ENCODE measurements at places on chromosomes 5 and 9. TPM values are rescaled to one million over a fixed set of nuclear protein-coding genes. Genes with fewer than 3 reads are reported as not detected.

DNA sequence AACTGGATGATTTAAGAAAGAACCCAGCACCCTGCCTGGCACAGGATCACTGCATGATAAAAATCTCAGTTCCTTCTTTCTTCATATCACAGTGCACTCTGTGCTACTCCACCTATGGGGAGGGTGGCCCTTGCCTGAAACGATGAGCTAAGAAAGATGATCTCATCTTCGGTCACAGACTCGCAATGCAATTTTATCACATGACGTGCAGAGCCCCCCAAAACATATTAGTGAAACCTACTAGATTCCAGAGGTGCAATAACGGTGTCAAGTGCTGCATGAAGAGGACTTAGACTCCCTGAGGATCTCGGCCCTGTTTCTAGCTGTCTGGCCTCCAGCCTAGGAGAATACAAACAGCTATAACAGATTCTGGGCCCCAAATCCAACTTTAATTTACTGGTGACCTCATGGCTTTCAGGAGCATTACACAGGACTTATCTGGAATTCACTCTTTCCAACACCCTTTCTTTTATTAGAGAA is 104.0 kb downstream of the EBF1 start:
- no peaks in the 10 kb centered on the region for H3K36me3 ChIP-seq
- no peak overlapping the region for H3K4me3 ChIP-seq
- no peak overlapping the region for H3K27ac ChIP-seq
- no peaks in the 10 kb centered on the region for H3K27me3 ChIP-seq
- no peak for DNase-seq

The EIF4E1B gene
- not detected for total RNA-seq

The PCDHA5 gene
- total RNA-seq, result not detected

GRCh38 chr9:37989701-37990100 is 79.3 kb downstream of the SHB start:
- no peak for DNase-seq
- H3K27ac ChIP-seq, result no peak overlapping the region
- H3K4me3 ChIP-seq, result no peak overlapping the region
- H3K4me1 ChIP-seq, result peaks cover 20% of the 10 kb centered on the region

DNA sequence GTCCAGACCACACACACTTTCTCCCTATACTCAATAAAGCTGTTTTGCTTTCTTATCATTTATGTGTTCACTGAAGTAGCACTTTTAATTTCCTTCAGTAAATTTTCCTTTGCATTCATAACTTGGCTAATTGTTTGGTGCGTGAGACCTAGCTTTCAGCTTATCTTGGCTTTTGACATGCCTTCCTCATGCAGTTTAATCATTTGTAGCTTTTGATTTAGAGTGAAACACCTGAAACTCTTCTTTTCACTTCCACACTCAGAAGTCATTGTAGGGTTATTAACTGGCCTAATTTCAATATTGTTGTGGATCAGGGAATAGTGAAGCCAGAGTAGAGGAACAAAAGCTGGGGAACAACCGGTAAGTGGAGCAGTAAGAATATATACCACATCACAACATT is 114.7 kb downstream of the ST8SIA4 start:
- H3K4me3 ChIP-seq, result no peak overlapping the region
- peaks cover 4% of the 10 kb centered on the region for H3K36me3 ChIP-seq
- peaks cover 12% of the 10 kb centered on the region for H3K4me1 ChIP-seq

GRCh38 chr5:91122651-91123050 is 260.5 kb downstream of the ARRDC3 start:
- H3K4me3 ChIP-seq, result no peak overlapping the region
- DNase-seq, result no peak
- no peaks in the 10 kb centered on the region for H3K4me1 ChIP-seq
- H3K36me3 ChIP-seq, result no peaks in the 10 kb centered on the region
- H3K27ac ChIP-seq, result no peak overlapping the region

GRCh38 chr9:123940721-123941523 is 11.0 kb upstream of the DENND1A start:
- H3K27ac ChIP-seq, result no peak overlapping the region
- no peak overlapping the region for H3K4me3 ChIP-seq
- DNase-seq, result no peak
- no peaks in the 10 kb centered on the region for H3K4me1 ChIP-seq

- no peak overlapping the region for H3K4me3 ChIP-seq
- H3K4me1 ChIP-seq, result no peaks in the 10 kb centered on the region
- H3K36me3 ChIP-seq, result no peaks in the 10 kb centered on the region
- H3K27me3 ChIP-seq, result no peaks in the 10 kb centered on the region
Measured at GRCh38 chr5:12399868-12400267, 495.6 kb upstream of the CTNND2 start.

- H3K27me3 ChIP-seq, result peaks cover 15% of the 10 kb centered on the region
- no peak for DNase-seq
- no peaks in the 10 kb centered on the region for H3K36me3 ChIP-seq
- H3K27ac ChIP-seq, result no peak overlapping the region
Measured at GRCh38 chr5:113232221-113232620, 202.6 kb downstream of the TSSK1B start.

- no peaks in the 10 kb centered on the region for H3K36me3 ChIP-seq
- H3K4me1 ChIP-seq, result peaks cover 4% of the 10 kb centered on the region
Measured at GRCh38 chr5:176739461-176740051, 70.8 kb upstream of the UNC5A start.

The TMEFF1 gene
- not detected for total RNA-seq

- H3K36me3 ChIP-seq, result no peaks in the 10 kb centered on the region
- peaks cover 15% of the 10 kb centered on the region for H3K4me1 ChIP-seq
- H3K27me3 ChIP-seq, result peaks cover 10% of the 10 kb centered on the region
- DNase-seq, result no peak
Measured at GRCh38 chr5:10469253-10470050, 27.8 kb downstream of the ROPN1L start.

GRCh38 chr5:10289991-10290390 is 17.7 kb downstream of the CMBL start:
- no peak overlapping the region for H3K4me3 ChIP-seq
- H3K27ac ChIP-seq, result no peak overlapping the region
- H3K27me3 ChIP-seq, result peaks cover 6% of the 10 kb centered on the region
- no peaks in the 10 kb centered on the region for H3K36me3 ChIP-seq
- peaks cover 5% of the 10 kb centered on the region for H3K4me1 ChIP-seq

The SET gene
- total RNA-seq, result 355 TPM

The LHX3 gene
- not detected for total RNA-seq

DNA sequence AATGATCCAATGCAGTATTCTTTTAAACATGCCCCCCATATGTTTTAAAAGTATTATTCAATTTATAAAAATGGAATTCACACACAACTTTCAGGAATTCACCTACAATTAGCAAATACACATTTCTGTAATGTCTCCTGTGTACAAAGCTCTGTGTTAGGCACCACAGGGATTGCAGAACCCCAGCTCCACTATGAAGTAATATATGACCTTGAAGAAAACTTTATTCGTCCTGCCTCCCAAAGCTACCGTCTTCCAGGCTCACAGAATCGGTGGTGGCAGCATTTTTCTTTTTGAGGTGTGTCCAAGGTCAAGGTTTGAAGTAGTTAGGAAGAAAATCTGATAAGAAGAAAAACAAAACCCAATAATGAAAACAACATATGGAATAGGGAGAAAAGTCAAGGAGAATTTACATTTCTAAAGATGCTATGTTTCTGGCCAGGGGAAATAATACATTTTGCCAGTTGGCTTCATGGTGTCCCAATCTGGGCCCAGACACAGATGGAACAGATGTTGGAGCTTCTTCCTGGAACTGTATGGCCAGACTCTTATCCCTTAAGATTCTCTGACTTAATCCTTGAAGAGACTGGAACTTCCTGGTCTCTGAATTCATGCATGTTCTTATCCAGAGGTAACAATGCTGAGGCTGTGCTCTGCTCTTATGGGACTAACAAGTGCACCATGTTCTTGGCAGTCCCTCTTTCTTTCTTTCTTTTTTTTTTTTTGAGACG is 22.0 kb upstream of the LVRN start:
- no peaks in the 10 kb centered on the region for H3K36me3 ChIP-seq
- no peak for DNase-seq
- H3K4me3 ChIP-seq, result no peak overlapping the region
- H3K27me3 ChIP-seq, result peaks cover 3% of the 10 kb centered on the region
- H3K27ac ChIP-seq, result no peak overlapping the region

- no peak overlapping the region for H3K4me3 ChIP-seq
- H3K36me3 ChIP-seq, result no peaks in the 10 kb centered on the region
- H3K4me1 ChIP-seq, result no peaks in the 10 kb centered on the region
- no peak overlapping the region for H3K27ac ChIP-seq
Measured at GRCh38 chr5:148873120-148873519, 46.7 kb downstream of the ADRB2 start.

DNA sequence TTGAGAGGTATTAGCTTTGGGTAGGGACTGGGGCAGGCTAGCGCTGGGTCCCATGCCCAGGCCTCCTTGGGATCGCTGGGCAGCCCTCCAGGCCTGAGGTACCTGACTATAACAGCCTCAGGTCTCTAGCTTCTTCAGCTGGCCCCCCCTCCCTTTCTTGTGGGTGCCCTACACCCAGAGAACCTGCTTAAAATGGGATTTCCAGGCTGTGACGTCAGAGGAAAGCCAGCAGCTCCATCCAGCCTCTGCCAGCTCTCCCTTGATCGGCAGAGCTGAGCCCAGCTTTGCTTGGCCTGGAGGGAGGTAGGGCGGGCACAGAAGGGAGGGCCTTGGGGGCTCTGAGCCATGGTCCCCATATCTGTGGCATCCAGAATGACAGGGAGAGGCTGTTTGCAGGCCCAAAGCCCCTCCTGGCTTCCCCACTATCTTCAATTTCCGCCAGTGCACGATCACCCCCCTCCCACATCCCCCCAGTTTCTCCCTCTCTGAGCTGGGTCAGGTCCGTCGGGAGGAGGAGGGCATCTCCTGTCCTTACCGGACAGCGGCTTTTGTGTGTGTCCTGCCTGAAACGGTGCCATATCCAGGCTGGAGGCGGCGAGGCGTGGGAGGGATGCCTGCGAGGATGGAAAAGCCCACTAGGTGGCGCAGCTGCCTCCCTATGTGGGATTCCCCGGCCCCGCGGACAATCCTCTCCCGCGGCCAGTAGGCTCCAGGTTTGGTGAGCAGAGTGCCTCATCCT is 10.8 kb downstream of the REEP2 start:
- H3K4me3 ChIP-seq, result no peak overlapping the region
- H3K27me3 ChIP-seq, result peaks cover 3% of the 10 kb centered on the region
- H3K27ac ChIP-seq, result no peak overlapping the region
- DNase-seq, result peak; percentile 82
- H3K36me3 ChIP-seq, result no peaks in the 10 kb centered on the region

GRCh38 chr5:123382252-123382651 is 41.0 kb downstream of the CEP120 start:
- no peak for DNase-seq
- H3K36me3 ChIP-seq, result peaks cover 50% of the 10 kb centered on the region
- H3K4me1 ChIP-seq, result peaks cover 2% of the 10 kb centered on the region
- H3K27me3 ChIP-seq, result no peaks in the 10 kb centered on the region
- H3K27ac ChIP-seq, result no peak overlapping the region
- H3K4me3 ChIP-seq, result no peak overlapping the region

GRCh38 chr5:81854915-81855314 is 104.0 kb upstream of the SSBP2 start:
- DNase-seq, result no peak
- no peak overlapping the region for H3K27ac ChIP-seq
- H3K36me3 ChIP-seq, result no peaks in the 10 kb centered on the region
- no peaks in the 10 kb centered on the region for H3K27me3 ChIP-seq
- H3K4me3 ChIP-seq, result no peak overlapping the region
- peaks cover 42% of the 10 kb centered on the region for H3K4me1 ChIP-seq

- no peak overlapping the region for H3K27ac ChIP-seq
- no peak overlapping the region for H3K4me3 ChIP-seq
- H3K4me1 ChIP-seq, result no peaks in the 10 kb centered on the region
- H3K27me3 ChIP-seq, result peaks cover 2% of the 10 kb centered on the region
Measured at GRCh38 chr9:36967997-36968396, 66.1 kb downstream of the PAX5 start.

- H3K27ac ChIP-seq, result no peak overlapping the region
- no peak for DNase-seq
- H3K4me1 ChIP-seq, result no peaks in the 10 kb centered on the region
- H3K27me3 ChIP-seq, result no peaks in the 10 kb centered on the region
Measured at GRCh38 chr5:91840412-91840811, 457.3 kb upstream of the ARRDC3 start.

GRCh38 chr9:135989722-135990467 is 28.7 kb upstream of the UBAC1 start:
- peaks cover 21% of the 10 kb centered on the region for H3K4me1 ChIP-seq
- H3K36me3 ChIP-seq, result no peaks in the 10 kb centered on the region
- no peak overlapping the region for H3K27ac ChIP-seq
- H3K27me3 ChIP-seq, result no peaks in the 10 kb centered on the region
- H3K4me3 ChIP-seq, result no peak overlapping the region
- no peak for DNase-seq

DNA sequence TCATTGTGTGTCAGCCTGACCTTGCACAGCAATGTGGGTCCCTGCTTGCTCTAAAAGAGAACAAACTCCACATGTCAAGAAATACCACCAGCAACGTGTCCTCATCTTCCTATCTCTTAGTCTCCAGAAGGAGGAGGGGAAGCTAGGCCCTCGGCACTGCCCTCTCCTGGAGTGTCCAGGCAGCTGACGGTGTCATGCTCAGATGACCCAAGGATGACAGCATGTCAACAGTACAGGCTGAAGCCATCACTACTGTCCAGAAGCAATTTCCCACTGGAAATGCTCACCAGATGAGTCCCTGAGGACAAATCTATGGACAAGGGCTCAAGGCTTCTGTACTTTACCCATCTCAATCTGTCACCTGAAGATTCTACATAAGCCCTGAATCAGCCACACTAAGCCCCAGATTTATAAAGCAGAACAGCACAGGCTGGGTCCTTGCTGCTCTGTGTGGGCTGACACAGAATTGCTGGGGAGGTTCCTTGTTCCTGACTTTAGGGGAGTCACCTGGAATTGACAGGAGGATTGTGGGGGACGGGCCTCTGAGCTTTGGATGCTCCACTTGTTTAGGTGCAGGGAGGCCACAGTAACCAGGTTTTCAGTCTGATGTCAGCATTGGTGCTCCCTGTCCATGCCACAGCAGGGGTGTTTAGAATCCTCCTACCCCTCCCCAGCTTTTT is 210.2 kb downstream of the DAB2IP start:
- no peak overlapping the region for H3K27ac ChIP-seq
- H3K4me1 ChIP-seq, result no peaks in the 10 kb centered on the region
- H3K4me3 ChIP-seq, result no peak overlapping the region
- DNase-seq, result no peak
- H3K36me3 ChIP-seq, result no peaks in the 10 kb centered on the region
- H3K27me3 ChIP-seq, result no peaks in the 10 kb centered on the region

The SELENOP gene
- 0.43 TPM for total RNA-seq

GRCh38 chr9:113673726-113674125 is 202.4 kb upstream of the ZNF618 start:
- no peak for DNase-seq
- peaks cover 19% of the 10 kb centered on the region for H3K27me3 ChIP-seq
- no peaks in the 10 kb centered on the region for H3K36me3 ChIP-seq
- no peak overlapping the region for H3K27ac ChIP-seq
- H3K4me1 ChIP-seq, result peaks cover 3% of the 10 kb centered on the region

GRCh38 chr5:6096101-6096500 is 282.2 kb downstream of the MED10 start:
- no peak overlapping the region for H3K27ac ChIP-seq
- H3K36me3 ChIP-seq, result no peaks in the 10 kb centered on the region
- H3K27me3 ChIP-seq, result no peaks in the 10 kb centered on the region
- DNase-seq, result no peak

- H3K27ac ChIP-seq, result no peak overlapping the region
- H3K36me3 ChIP-seq, result peaks cover 55% of the 10 kb centered on the region
- H3K4me1 ChIP-seq, result peaks cover 11% of the 10 kb centered on the region
- H3K4me3 ChIP-seq, result no peak overlapping the region
- no peaks in the 10 kb centered on the region for H3K27me3 ChIP-seq
Measured at GRCh38 chr5:134149571-134150303, 27.0 kb downstream of the SKP1 start.

GRCh38 chr9:132411091-132411508 is 1.1 kb downstream of the CFAP77 start:
- no peaks in the 10 kb centered on the region for H3K36me3 ChIP-seq
- no peak overlapping the region for H3K27ac ChIP-seq
- H3K4me3 ChIP-seq, result peak overlapping the region; percentile 44
- peaks cover 60% of the 10 kb centered on the region for H3K27me3 ChIP-seq
- H3K4me1 ChIP-seq, result peaks cover 32% of the 10 kb centered on the region

The PRRX2 gene
- total RNA-seq, result not detected

The QRFP gene
- total RNA-seq, result not detected

The SH3GL2 gene
- not detected for total RNA-seq

The C8G gene
- total RNA-seq, result 3.2 TPM

The BTNL9 gene
- not detected for total RNA-seq

Measured in activated CD4-positive, alpha-beta memory T cell treated with anti-CD3 and anti-CD28 coated beads, Interleukin-2, amount 10 ng/mL, durations not matched to agents 7 days and 5 days (primary cell).